ENCODE measurements at places on chromosomes 16 and 17. TPM values are rescaled to one million over a fixed set of nuclear protein-coding genes. Genes with fewer than 3 reads are reported as not detected.

DNA sequence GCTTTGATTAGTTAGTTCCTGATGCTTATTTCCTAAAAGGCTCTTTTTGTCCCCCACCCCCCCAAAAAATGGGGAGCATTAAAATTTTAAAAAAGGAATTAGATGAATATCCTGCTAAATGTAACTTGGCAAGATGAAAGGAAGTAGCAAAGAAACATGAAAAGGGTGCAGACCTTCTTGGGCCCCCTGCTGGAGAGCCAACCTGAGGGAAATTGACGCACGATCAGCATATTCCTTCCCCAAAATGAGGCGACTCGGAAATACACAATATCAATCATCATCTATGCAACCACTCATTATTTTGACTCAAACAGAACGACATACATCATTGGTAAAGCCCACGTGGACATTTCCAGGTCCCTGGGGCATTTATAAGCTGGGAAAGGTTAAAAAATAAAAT, 59.7 kb downstream of the GRIN2A start:
- no peak for DNase-seq
- no peak overlapping the region for H3K27ac ChIP-seq
- no peaks in the 10 kb centered on the region for H3K4me1 ChIP-seq
- no peak overlapping the region for H3K4me3 ChIP-seq

DNA sequence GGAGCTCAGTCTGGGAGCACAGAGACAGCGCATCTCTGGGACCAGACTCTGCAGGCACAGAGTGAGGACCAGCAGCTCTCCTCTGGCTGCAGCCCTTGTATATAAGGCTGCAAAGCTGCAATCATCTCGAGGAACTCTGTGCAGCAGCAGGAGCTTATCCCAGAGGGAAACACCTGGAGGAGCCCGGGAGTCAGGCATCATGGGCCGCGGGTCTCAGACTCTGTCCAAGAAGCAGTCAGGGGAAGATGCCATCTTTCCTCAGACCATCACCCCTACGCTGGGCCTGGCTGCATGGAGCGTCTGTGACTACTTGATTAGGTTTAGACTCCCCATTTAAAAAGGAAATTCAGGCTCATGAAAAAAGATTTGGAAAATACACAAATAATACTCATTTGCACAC, 122.0 kb downstream of the IRF8 start:
- no peaks in the 10 kb centered on the region for H3K27me3 ChIP-seq
- H3K27ac ChIP-seq: no peak overlapping the region
- H3K4me3 ChIP-seq: no peak overlapping the region

GRCh38 chr17:48952904-48953303, 8.3 kb upstream of the SNF8 start:
- no peaks in the 10 kb centered on the region for H3K4me1 ChIP-seq
- no peaks in the 10 kb centered on the region for H3K27me3 ChIP-seq
- no peak for DNase-seq

- no peaks in the 10 kb centered on the region for H3K36me3 ChIP-seq
- peaks cover 2% of the 10 kb centered on the region for H3K4me1 ChIP-seq
- H3K4me3 ChIP-seq: no peak overlapping the region
- H3K27me3 ChIP-seq: no peaks in the 10 kb centered on the region
These were observed 24.0 kb upstream of the CACNG1 start for GRCh38 chr17:67020293-67020766.

- H3K27me3 ChIP-seq: no peaks in the 10 kb centered on the region
- no peaks in the 10 kb centered on the region for H3K4me1 ChIP-seq
- no peaks in the 10 kb centered on the region for H3K36me3 ChIP-seq
- no peak overlapping the region for H3K4me3 ChIP-seq
These were observed 11.9 kb downstream of the ANKFN1 start for GRCh38 chr17:56165072-56165641.

The CCDC78 gene
- 2.9 TPM for total RNA-seq

GRCh38 chr17:1275205-1275961, 4.1 kb upstream of the TRARG1 start:
- H3K27me3 ChIP-seq: peaks cover 10% of the 10 kb centered on the region
- no peak for DNase-seq
- H3K4me1 ChIP-seq: no peaks in the 10 kb centered on the region
- no peaks in the 10 kb centered on the region for H3K36me3 ChIP-seq
- no peak overlapping the region for H3K27ac ChIP-seq

GRCh38 chr17:33234930-33235685, 58.0 kb downstream of the ASIC2 start:
- no peak overlapping the region for H3K4me3 ChIP-seq
- no peaks in the 10 kb centered on the region for H3K36me3 ChIP-seq
- no peak overlapping the region for H3K27ac ChIP-seq

The TOM1L2 gene
- 64.2 TPM for total RNA-seq

DNA sequence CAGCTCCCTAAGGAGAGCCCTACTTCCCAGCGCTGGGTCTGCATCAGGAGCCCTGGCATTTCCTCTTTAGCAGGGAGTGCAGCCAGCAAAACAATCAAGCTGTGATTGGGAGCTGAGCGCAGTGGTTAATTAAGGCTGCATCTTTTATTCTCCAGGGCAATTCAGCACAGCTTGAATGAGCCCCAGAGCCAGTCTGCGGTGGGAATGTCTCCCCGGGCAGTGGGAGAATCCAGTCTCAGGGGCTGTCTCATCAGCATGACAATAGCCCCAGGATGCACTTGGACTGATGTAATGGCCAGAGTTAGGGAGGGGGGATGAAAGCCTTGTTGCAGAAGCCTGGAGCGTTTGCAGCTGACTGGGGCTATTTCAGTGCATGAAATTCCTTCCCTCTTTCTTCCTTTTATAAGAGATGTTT, 292.6 kb upstream of the SOX9 start:
- no peaks in the 10 kb centered on the region for H3K36me3 ChIP-seq
- H3K27me3 ChIP-seq: no peaks in the 10 kb centered on the region
- DNase-seq: no peak

GRCh38 chr16:35732046-35732810, 2272.8 kb downstream of the TP53TG3F start:
- no peaks in the 10 kb centered on the region for H3K27me3 ChIP-seq
- no peak overlapping the region for H3K4me3 ChIP-seq
- DNase-seq: no peak
- no peaks in the 10 kb centered on the region for H3K36me3 ChIP-seq

DNA sequence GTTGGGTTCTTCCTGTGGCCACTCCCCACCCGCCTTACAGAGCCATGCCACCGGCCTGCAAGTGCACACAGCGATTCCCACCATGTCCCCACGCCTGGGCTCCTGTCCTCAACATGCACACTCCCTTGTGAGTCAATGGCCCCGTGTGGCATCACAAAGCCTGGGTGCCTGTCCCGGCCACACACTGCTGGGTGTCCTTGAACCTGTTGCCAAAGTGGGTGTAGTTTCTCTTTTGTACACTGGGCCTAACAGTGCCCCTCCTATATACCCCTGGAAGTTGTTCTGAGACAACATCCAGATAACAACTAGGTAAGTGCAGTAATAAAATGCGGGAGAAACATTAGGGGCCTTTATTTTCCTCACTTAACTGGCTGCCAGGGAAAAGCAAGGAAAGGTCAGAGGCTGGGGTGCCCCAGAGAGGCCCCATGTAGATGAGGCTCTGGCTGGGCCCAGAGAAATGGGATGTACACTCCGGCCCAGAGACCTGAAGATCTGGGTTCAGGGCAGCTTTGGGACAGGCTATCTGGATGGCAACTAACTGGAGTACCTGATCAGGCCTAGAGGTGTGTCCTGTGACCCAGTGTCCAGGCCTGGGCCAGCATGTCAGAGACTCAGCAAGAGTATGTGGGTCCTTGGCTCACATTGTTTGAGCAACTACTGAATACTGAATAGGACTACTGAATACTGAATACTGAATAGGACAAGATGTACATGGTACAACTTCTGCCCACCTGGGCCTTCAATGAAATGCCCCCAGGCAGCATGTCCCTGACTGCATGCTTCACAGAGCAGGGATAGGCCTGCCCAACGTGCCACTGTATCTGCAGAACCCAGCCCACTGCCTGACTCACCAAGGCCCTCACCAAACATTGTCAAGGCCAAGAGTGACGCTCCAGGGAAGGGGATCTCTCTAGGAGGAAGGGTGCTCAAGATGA, 8.3 kb downstream of the ABCC3 start:
- DNase-seq: no peak
- no peaks in the 10 kb centered on the region for H3K27me3 ChIP-seq
- peak overlapping the region; percentile 30 for H3K27ac ChIP-seq
- H3K4me1 ChIP-seq: peaks cover 50% of the 10 kb centered on the region
- H3K36me3 ChIP-seq: no peaks in the 10 kb centered on the region

DNA sequence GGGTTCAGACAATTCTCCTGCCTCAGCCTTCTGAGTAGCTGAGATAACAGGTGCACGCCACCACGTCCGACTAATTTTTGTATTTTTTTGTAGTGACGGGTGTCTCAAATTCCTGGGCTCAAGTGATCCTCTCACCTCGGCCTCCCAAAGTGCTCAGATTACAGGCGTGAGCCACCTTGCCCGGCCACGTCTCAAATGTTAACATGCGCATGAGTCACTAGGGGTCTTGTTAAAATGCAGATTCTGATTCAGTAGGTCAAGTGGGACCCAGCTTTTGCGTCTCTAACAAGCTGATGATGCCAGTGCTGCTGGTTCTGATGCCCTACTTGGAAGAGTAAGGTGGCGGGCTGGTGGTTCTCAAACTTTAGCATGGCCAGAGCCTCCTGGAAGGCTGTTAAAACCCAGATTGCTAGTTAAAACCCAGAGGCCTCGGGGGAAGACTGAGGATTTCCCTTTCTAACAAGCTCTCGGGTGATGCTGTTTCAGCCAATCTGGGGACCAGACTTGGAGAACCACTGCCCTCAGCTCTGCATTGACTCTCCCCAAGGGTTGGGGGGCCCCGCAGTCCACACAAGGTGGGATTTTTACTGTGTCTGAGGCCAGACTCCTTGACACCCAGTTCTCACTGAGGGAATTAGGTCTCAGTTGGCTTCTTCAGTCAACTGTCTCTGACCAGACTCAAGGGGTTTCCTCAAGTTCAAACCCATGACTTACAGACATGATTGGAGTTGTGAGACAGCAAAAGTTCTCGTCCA, 17.9 kb downstream of the SCNN1B start:
- H3K27ac ChIP-seq: no peak overlapping the region
- no peak for DNase-seq
- no peaks in the 10 kb centered on the region for H3K36me3 ChIP-seq
- no peaks in the 10 kb centered on the region for H3K27me3 ChIP-seq
- no peaks in the 10 kb centered on the region for H3K4me1 ChIP-seq

The RRAD gene
- 0.53 TPM for total RNA-seq

GRCh38 chr17:78719630-78720298, 62.3 kb downstream of the CYTH1 start:
- no peak overlapping the region for H3K27ac ChIP-seq
- H3K36me3 ChIP-seq: no peaks in the 10 kb centered on the region
- H3K4me3 ChIP-seq: no peak overlapping the region
- no peak for DNase-seq
- H3K27me3 ChIP-seq: no peaks in the 10 kb centered on the region

GRCh38 chr16:7351610-7352510, 19.2 kb downstream of the RBFOX1 start:
- no peak for DNase-seq
- no peak overlapping the region for H3K4me3 ChIP-seq
- H3K36me3 ChIP-seq: no peaks in the 10 kb centered on the region
- H3K27me3 ChIP-seq: no peaks in the 10 kb centered on the region
- no peaks in the 10 kb centered on the region for H3K4me1 ChIP-seq
- no peak overlapping the region for H3K27ac ChIP-seq

DNA sequence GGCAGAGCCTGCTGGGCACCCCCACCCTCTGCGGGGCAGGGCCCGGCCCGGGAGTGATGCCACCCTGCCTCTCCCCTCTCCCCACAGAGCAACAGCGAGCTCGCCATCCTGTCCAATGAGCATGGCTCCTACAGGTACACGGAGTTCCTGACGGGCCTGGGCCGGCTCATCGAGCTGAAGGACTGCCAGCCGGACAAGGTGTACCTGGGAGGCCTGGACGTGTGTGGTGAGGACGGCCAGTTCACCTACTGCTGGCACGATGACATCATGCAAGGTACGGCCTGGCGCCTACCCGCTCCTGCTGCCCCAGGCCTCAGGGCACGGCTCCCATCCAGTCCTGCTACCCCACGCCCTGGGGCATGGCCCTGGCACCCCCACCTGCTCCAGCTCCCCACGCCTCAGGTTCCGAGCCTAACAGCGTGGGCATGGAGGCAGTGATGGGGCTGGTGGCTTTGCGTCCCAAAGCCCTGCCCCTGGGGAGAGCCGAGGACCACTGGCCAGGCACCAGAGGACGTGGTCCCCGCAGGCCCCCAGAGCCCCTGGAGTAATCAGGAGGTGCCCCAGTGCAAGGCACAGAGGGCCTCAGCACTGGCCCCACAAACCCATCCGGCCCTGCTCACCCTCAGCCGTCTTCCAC, 38.4 kb downstream of the TSC2 start:
- DNase-seq: no peak
- no peaks in the 10 kb centered on the region for H3K36me3 ChIP-seq
- H3K27ac ChIP-seq: no peak overlapping the region
- H3K4me1 ChIP-seq: no peaks in the 10 kb centered on the region

GRCh38 chr17:82640036-82640435, 8.2 kb downstream of the WDR45B start:
- DNase-seq: no peak
- no peaks in the 10 kb centered on the region for H3K27me3 ChIP-seq
- no peak overlapping the region for H3K27ac ChIP-seq

- no peaks in the 10 kb centered on the region for H3K4me1 ChIP-seq
- no peaks in the 10 kb centered on the region for H3K27me3 ChIP-seq
- H3K27ac ChIP-seq: no peak overlapping the region
- H3K4me3 ChIP-seq: no peak overlapping the region
- H3K36me3 ChIP-seq: no peaks in the 10 kb centered on the region
- DNase-seq: no peak
These were observed 69.2 kb upstream of the CNEP1R1 start for GRCh38 chr16:49955858-49956257.

GRCh38 chr17:16329519-16330271, 23.6 kb downstream of the CENPV start:
- no peaks in the 10 kb centered on the region for H3K36me3 ChIP-seq
- H3K4me1 ChIP-seq: peaks cover 3% of the 10 kb centered on the region
- no peaks in the 10 kb centered on the region for H3K27me3 ChIP-seq
- DNase-seq: peak; percentile 57

The MT4 gene
- not detected for total RNA-seq
